NCI-H1436 treated with DMSO at 0.1 percent for 48 hours (cell line): ENCODE measurements at places on chromosomes 5 and 9.

DNA sequence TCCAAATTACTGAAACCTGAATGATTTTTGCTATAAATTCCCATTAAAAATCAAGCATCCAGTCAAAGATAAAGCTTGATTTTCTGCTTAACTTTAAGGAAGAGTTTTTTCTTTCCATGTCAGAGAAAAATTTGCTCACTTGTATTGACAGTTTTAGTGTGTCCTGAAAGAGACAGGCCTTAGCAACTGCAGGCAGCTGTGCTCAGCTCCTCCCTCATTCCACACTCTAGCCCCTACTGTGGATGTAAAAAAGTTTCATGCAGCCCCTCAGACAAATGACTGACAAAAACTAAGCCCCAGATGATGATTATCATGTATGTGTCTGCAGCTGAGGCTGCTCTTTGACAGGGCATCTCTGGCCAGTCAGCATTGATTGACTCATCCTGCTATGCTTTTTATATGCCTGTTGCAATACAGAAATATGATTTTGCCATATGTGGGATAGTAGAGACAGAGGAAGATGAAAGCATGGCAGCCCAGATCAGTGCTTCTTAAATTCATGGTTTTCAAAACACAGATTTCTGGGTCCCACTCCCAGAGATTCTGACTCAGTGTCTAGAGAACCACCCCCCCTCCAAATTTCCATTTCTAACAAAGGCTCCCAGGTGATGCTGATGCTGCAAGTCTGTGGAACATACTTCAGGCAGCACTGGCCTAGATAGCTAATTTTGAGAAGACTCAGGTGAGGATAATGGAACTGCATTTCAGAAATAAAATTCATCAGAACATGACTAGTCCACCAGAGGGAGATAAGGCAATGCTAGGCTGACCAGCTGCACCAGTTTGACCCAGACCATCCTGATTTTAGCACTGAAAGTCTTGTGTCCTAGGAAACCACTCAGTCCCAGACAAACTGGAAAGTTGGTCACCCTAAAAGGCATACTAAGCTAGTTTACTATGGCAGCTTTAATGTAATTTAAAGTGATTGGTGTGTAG, 298.7 kb upstream of the KCNN2 start:
- DNase-seq: no peak

GRCh38 chr9:114184071-114184470, 28.7 kb downstream of the COL27A1 start:
- no peak for DNase-seq

GRCh38 chr5:158569534-158569933, 530.2 kb downstream of the EBF1 start:
- DNase-seq: no peak

GRCh38 chr5:145965804-145966203, 29.4 kb downstream of the SH3RF2 start:
- no peak for DNase-seq

GRCh38 chr9:111907147-111907546, 10.5 kb downstream of the UGCG start:
- DNase-seq: no peak

DNA sequence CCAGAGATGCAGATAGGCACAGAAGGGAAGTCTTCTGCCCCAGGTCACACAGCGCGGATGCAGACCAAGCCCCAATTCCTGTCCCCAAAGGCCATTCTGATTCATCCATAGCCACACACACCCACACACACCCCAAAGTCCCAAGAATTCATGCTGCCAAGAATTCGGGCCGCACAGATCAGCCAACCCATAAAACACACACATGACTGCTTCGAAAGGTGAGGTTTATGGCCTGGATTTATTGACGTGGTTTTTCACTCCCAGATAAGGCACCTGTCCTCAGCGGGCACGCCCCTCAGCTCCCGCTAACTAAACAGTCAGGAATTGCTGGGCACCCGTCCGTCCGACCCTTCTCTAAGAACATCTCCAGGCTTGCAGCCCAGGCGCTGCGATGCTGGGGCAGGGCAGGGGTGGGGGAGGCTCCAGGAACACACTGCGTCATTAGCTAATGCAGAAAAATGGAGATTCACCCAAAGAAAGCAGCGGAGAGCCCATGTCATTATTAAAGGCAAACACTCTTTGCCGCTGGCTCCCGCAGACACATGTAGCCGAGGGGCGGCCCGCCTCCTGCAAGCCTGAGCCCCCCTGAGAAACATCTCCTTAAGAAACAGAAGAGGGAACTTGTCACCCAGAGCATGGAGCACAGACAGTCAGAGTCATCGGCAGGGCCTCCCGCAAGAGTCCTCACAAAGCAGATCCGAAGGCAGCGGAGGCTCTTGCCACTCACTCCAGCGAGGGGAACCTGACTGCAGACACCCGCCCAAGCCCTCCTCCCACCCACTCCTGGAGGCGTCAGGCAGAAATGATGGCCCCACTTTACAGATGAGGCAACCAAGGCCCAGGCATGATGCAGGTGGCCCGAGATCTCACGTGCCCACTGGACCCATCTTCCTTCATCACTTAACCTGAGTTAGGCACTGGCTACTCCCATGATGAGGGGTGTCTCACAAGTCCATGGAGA, 19.9 kb downstream of the VAV2 start:
- no peak for DNase-seq
